ENCODE measurements at places on chromosomes 1 and 21.

DNA sequence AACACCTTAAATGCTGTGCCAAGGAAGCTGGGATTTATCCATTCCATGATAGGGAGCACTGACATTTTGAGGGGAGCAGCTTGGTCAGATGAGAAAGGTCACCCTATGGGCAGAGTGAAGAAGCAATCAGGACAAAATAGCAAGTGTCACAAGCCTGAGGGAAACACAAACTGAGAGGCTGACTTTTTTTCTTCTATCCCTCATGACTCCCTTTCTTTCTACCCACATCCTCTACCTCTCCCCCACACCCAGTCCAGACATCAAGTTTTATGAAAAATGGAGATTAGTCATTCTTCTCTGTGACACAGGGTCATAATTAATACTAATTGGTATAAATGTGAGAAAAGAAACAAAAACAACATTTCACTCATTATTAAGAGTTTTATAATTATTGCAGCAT lies 103.1 kb downstream of the SLC25A24 start:
- no peak for DNase-seq

DNA sequence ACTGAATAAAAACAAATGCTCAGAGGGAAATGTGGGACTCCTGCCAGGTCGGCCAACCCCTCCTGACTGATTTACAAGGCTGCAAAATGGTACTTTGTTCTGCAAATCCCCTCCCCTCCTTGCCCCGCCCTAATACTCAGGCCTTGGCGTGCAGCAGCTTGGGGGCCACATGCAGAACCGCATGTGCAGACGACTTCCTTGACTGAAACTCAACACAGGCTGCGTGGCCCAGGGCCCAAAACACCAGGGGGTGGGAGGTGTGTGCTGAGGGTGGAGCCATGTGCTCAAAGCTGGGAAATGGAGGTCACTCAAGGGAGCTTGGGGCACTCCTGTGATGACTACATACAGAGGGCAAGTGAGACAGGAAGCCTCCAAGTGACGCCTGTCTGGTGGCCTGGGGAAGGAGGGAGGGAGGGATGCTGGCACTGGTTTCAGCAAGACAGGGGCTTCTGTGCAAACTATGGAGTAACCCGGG lies 87.2 kb downstream of the MRPL37 start:
- DNase-seq, result peak; percentile 18

DNA sequence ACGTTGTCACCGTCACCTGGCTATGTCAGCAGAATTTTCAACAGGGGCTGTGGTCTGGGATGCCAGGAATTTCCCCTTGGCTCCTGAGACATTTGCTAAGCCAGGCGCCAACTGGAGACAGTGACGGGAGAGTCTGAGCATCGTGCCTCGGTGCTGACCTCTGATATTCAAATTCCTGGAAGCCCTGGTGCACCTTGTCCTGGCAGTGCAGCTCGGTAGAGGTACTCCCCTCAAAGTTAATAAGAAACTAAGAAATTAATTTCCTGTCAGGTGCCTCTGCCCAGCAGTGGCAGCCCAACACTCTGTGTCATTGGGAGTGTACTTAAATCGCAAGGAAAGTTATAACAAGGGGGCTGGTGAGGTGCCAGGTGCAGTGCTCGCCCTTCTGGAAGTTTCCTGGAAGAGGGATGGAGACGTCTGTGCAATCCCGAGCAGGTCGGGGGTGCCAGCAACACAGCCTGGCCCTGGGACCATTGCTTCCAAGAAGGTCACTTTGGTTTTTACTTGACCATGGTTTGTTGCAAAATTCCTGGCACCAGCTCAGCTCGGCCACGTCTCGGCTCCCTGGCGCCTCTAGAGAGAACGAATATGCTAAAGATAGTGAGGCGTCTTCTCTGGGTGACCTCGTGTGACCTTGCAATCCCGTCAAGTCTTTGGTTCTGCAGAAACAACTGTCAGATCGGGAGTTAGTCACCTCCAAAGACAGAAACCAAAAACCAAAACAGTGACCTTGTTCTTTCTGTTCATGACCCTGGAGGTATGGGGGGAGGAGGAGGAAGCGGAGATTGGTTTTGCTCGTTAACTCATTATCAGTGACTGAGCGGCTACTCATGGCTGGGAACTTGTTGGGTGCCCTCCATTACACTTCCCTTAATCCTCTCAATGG lies 149.5 kb upstream of the VAMP3 start:
- no peak for DNase-seq

GRCh38 chr1:235417086-235417697 lies 50.0 kb downstream of the TBCE start:
- DNase-seq, result peak; percentile 33

GRCh38 chr1:41809692-41810091 lies 109.0 kb downstream of the HIVEP3 start:
- no peak for DNase-seq

DNA sequence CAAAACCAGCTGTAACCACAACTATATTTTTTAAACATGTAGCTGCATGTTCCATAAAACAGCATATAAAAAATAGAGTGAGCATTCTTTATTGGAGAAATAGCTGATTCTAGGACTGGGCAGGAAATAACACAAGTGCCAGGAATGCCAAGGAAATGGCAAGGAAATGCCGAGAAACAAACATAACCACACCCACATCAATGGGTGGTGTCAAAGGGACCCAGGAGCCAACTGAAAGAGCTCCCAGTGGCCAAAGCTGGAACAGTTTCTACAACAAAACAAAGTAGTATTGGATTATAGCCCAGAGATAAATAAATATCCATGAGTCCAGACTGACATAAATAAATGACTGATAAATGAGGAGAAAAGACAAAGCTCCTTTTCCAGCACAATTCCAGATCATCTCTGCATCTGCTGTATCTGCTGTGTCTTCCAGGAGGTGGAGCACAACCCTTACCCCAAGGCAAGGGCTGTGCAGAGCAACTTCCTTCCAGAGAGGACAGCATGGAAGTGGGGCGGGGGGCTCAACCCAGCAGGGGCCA lies 28.1 kb downstream of the ADARB1 start:
- DNase-seq, result no peak

Measured in activated CD8-positive, alpha-beta memory T cell treated with anti-CD3 and anti-CD28 coated beads for 4 hours (primary cell).